ENCODE measurements at places on chromosomes 16 and 17.
A peak's percentile ranks its signal among the peaks of the same experiment; 100 is the strongest.

DNA sequence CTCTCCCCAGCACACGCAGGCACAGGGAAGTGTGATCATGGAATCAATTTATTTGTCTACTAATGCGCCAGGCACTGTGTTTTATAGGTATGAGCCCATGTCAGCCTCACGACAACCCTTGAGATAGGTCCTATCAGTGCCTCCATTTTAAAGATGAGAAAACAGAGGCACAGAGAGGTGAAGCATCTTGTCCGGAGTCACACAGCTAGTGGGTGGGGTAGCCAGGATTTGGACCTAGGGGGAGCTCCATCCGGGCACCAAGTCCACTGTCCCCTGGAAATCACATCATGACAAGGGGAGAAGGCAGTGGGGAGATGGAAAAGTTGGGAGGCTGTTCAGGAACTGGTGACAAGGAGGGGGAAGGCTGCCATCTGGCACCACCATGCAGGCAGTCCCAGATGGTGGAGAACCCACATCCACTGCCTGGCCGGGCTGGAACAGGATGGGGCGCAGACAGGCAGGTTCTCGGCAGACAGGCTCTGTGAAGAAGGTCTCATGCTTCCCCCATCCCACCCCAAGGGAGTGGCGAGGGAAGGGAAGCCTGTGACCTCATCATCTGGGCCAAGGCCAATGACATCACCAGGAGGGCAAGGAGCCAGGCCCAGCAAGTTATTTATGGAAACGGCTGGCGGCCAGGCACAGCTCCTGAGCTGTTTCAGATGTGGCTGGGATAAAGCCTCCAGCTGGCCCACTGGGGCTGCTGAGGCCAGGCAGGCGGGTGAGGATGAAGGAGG, 126.0 kb upstream of the SDK2 start:
- peak; percentile 31 for DNase-seq

DNA sequence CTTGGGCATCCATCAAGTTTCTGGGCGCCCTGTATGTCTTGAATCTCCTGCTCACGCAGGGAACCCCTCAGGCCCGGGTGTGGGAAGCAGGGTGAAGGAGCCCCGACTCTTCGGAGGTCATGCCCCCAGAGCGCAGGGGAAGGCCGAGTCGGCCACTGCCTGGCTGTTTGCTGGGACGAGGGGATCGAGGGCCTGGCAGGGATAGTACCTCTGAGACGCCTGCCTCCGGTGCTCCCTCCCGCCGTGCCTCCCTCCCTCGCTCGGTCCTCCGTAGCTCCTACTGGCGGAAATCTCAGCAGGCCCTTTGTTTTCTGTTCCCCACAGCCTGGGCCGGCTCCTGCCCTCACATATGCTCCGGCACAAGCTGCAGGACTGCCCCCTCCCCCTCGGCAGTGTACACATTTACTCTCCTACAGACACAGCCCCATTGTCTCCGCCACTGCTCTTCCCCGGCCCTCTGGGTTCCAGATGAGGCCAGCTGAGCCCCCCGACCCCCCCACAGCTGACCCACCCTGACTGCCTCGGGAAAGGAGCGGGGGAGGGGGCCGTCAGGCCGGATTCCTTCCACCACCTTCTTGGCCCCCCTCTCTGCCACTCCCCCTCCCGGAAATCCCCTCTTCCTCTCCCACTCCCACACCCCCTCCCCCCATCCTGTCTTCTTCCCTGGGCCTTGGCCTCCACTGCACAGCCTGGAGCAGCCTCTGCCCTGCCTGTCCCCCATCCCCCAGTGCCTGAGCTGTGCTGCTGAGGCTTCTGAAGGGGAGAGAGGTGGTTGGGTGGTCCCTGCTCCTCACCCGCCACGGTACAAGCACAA, 1.4 kb downstream of the TRAF4 start:
- no peak for DNase-seq

GRCh38 chr17:40253565-40253964, 34.1 kb upstream of the CDC6 start:
- no peak for DNase-seq

DNA sequence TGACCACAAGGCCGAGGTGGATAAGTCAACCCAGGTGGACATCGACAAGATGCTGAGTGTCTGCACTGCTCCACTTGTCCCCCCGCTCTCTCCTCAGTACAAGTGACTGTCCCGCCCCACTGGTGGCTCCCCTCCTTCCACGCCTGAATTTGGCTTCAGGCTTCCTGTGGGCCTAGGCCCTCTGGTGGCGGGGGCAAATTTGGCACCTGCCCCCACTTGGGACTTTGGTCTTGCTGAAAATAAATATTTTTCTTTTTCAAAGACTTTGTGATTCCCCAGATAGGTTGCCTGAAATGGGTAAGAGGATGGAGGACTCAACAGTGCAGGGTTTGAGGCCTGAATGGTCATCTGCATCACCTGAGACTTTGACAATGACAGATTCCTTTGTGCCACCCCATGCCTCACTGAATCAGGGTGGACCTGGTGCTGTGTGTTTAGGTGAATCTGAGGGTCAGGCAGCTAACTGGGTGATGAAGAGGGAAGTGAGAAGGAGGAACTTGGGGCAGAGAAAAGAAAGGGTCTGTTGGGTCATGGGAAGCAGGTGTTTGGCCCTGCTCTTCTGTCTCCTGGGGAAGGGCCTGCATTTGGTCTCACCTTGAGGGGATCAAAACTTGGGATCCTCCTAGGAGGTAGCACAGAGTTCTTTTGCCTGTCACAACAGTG, 2.0 kb downstream of the C16orf86 start:
- no peak for DNase-seq

DNA sequence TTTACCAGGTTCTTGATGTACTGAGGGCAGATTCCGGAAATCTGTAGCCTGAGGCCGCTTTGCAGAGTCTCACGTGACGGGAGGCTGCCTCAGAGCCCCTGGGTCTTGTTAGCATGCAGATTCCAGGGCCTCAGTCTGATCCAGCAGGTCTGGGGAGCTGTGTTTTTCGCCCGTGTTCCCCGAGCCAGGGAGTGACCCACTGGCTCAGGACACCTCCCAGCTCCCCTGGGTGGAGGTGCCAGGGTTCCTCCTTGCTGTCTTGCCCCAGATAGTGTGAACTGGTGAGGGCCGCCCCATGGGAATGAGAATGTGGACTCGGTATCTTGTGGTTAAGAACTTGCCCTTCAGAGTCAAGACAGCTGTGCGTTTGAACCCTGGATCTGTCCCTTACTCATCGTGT, 98.6 kb downstream of the OR1D5 start:
- no peak for DNase-seq
